HT-29 (cell line): ENCODE measurements at places on chromosomes 3 and 15. TPM values are rescaled to one million over a fixed set of nuclear protein-coding genes. Genes with fewer than 3 reads are reported as not detected.

GRCh38 chr15:69117431-69117871, 43.0 kb upstream of the GLCE start:
- DNase-seq, result no peak

GRCh38 chr3:32097768-32098167, 8.7 kb upstream of the GPD1L start:
- no peak for DNase-seq

The TF gene
- 0.03 TPM in 1 of 2 replicates, not detected in the other for total RNA-seq

DNA sequence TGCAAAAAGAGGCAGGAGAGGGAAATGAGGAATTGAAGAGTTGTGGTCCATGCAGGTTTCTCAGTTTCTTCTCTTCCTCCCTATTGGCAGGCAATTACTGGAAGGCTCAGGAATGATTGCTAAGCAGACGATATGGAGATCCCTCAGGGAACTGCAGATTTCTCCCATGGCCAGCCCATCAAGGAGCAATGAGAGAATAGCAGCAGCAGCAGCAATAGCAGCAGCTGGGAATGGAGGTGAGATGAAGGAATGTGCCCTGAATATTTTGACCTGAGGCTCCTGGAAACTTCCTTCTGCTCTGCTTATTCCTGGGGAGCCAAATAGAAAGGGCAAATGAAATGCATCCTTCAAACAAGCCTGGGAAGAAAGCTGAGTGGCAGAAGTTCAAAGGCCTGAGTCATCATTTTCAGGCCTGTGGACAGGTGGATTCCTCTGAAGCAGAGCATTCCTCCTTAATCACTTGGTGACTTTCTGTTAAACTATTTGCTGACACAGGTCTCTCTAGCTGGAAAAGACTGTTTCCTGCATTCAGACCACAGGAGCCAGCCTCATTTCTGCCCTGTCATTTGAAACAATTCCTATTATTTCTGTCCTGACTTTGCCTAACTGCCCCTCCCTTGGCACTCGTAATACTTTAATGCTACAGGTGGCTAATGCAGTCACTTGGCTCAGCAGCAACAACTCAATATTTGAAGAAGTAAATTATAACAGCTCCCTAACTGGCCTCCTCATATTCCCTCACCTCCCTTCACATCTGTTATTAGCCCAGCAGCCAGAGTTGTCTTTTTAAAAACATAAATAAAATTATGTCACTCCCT, 146.9 kb upstream of the GADL1 start:
- no peak for DNase-seq

The KCNAB1 gene
- not detected in 2 replicates for total RNA-seq
